ENCODE measurements at places on chromosomes 3 and 15.

DNA sequence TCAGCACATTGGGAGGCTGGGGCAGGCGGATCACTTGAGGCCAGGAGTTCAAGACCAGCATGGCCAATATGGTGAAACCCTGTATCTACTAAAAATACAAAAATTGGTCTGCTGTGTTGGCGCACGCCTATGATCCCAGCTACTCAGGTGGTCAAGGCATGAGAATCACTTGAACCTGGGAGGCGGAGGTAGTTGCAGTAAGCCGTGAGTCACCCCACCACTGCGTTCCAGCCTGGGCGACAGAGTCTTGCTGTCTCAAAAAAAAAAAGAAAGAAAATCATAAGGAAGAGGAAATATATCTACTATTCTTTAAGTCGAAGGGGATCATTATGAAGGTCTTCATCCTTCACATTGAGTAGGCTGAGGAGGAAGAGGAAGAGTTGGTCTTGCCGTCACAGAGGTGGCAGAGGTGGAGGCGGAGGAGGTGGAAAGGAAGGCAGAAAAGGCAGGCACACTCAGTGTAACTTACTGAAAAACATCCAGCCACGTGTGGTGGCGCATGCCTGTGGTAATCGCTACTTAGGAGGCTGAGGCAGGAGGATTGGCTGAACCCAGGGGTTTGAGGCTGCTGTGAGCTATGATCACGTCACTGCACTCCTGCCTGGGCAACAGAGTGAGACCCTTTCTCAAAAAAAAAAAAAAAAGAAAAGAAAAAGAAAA is 14.2 kb downstream of the CSK start:
- DNase-seq, result no peak

- peak; percentile 57 for DNase-seq
Measured at GRCh38 chr15:68383161-68384074, 48.5 kb downstream of the ITGA11 start.

- no peak for DNase-seq
Measured at GRCh38 chr3:195752546-195753331, 32.0 kb downstream of the MUC20 start.

DNA sequence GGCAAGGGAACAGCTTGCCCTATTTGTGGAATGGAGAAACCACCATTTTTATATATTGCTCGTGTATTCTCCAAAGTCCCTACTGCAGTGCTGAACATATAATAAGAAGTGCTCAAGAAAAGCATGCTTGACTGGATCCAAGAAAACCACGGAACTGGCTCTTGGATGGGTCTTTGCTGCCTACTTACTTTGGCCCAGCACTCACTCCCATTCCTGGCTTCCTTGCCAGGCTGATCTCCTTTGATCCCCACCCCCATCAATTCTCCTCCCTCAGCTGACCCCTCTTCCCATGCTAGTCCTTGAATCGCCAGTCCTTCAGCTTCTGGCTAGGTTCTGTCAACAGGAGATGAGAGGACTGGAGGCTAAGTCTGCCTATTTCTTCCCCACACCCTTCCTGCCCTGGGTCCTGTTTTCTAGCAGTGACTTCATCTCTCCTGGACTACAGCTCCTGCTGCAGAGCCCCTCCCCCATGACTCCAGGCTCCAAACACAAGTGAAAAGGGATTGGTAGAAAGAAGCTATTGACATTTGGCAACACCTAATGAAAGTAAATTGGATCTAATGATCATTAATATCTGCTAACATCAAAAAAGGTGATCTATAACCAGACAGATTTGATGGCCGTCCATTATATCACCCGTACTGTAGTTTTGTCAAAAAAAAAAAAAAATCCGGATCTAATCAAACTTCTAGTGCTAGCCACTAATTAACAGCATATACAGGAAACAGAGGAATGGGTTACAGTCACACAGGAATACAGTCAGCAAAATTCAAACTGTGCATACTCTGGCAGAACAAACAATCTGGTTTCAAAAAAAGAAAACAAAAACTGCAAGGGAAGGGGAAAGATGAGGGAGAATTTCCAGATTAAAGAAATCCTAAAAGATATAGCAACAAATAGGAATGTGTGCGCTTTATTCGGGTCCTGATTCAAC is 7.8 kb downstream of the FAM240A start:
- DNase-seq, result no peak

- DNase-seq, result peak; percentile 86
Measured at GRCh38 chr3:149480326-149481017, 6.0 kb downstream of the TM4SF4 start.

DNA sequence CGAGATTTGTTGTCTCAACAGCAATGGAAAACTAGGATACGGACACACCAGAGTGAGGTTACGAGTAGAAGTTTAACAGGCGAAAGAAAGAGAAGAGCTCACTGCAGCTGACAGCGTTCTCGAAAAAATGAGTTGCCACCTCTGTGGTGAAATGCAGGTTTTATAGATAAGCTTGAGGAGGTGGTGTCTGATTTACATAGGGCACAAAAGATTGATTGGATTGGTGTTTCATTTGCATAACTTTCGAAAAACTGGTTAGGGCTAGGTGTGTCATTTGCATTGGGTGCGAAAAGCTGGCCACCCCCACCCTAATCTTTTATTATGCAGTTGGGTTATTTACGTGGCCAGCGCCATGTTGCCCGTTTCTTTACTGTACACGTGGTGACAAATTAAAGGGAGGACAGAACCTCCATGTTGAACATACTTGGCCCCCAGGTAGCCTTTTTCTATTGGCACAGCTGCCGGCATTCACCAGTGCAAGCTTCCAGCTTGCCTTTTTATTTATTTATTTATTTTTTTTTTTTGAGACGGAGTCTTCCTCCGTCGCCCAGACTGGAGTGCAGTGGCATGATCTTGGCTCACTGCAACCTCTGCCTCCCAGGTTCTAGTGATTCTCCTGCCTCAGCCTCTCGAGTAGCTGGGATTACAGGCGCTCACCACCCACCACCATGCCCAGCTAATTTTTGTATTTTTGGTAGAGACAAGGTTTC is 8.3 kb downstream of the IFT122 start:
- DNase-seq, result no peak

DNA sequence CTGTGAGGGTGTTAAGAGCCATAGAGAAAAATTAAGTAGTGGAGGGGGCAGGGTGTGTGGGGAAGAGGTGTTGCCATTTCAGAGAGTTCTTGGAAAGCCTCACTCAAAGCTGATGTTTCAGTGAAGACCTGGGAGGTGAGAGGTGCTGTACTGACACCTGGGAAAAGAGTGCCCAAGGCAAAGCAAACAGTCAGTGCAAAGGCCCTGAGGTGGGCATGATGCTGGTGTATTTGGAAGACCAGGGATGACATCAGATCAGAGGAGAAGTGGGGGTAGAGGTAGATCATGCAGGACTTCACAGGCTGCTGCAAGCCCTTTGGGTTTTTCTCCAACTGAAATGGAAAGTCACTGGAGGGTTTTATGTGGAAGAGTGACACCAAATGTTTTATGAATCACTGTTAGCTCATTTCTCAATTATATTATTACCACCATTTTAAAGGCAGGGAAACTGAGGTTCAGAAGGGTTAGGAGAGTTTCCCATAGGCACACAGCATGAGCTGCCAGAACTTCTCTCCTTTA is 42.8 kb upstream of the SMAD3 start:
- no peak for DNase-seq

DNA sequence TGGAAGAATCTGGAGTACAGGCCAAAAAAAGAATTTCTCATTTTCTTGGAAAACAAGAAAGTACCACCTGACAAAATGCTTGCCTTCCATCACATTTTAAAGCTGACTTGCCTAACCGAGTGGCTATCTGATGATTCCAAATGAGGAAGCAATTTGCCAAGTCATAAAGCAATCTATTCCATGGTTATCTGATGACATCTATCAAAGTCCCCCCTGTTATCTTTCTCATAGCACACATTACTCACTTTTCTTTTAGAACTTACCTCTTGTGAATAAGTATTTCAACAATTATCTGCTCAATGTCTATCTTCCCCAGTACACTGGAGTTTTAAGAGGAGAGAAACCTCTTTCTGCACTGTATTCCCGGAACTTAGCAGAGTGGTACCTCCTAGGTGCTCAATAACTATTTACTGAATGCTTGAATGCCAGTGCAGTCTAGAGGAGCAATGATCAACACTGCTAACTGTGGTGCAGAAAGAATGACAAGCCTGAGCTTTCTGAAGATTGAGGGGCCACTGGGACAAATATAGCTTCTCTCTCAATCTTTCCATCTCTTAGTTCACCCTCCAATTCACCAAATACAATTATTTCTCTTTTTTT is 186.3 kb upstream of the ATP11B start:
- no peak for DNase-seq

GRCh38 chr3:65186268-65186667 is 498.5 kb upstream of the ADAMTS9 start:
- no peak for DNase-seq

Data from colonic mucosa (tissue), 4 donors.